Trophoblast cell (in vitro differentiated cells and primary cell): ENCODE measurements at places on chromosomes 5 and 9.

DNA sequence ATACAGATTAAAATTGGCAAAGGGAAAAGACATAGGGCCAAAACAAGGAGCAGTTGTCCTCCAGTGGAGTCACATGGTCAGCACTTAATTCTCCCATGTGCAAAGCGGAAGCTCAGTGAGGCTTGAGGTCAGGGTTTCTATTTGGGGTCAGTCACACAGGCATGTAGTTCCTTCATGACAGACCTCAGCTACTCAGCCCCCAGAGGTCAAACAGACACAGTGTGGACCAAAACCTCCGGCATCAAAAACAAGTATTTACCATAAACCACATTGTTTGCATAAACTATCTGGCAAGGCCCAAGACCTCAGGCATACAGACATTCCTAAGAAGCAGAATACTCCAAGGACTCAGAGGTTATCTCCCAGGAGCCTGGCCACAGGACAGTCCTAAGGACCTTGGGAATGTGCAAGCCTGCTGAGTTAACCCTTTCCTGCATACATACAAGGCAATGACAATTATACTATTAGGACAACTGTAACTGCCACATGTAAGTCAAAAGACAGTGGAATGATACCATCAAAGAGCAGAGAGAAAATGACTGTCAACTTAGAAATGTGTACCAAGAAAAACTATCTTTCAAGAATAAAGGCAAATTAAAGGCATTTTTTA lies 28.7 kb upstream of the FNIP1 start:
- no peak for DNase-seq

DNA sequence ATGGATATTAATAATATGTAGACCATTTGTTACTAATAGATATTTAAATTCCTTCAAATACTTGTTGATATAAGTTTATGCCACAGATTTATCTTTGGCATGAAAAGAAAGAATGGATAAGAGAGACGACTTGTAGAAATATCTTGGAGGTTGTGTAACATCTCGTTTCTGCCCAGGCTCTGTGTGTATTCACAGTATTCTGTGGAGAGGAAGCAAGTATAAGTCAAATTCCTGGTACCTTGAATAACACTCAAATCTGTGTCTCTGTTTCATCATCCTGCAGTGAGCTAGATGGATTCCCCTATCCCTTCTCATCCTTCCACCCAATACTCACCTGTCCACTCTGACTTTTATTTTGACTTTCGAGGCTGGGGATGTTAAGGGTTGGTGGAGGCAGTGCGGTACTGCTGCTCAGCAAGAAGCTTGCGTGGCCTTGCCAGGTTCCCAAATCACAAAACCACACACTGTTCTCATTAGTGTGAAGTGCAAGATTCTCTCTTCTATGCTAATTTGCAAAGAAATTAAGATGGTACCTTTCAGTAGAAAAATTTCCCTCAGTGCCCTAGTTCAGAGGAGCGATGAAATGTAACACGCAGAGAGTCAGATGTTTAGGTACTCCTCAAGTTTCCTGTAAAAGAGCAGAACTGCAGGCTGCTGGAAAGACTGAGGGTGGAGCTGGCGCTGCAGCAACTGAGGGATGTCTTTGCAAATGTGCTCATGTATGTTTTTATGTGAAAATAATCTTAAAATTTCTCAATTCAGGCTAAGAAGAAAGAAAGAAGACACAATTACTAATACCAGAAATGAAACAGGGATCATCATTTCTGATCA lies 42.6 kb upstream of the ANKRD18A start:
- DNase-seq, result no peak

DNA sequence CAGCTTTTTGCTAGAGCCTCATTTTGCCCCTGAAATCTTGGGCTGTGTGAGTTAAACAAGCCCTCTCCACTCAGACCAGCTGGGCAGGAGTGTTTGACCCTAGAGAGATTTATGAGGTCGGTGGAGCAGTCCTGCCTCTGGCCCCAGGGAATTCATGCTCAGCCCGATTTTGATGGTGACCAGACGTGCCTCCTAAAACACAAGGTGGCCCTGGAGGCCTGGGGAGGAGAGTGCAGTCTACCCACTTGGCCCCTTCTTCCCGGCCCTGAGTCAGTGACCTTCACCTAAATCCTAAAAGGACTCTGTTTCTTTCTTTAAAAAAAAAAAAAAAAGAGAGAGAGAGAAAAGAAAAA lies 86.6 kb upstream of the SAP30L start:
- no peak for DNase-seq

DNA sequence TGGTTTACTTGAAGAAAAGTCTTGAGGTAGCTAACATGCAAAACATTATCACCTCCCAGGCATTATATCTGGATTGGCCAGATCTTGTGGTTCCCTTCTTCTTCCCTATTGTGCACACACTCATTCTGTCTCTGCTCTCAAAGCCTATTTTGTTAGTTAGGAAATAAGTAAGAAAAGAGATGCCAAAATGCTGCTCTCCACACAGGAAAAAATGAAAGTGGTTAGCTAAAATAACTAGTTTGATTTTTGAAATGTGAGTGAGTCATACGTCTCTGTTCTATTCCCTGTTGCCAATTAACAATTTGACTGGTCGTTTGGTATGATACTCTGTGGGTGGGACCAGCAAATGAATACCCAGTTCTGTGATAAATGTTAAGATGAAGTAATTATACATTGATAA lies 28.1 kb downstream of the LMNB1 start:
- no peak for DNase-seq

DNA sequence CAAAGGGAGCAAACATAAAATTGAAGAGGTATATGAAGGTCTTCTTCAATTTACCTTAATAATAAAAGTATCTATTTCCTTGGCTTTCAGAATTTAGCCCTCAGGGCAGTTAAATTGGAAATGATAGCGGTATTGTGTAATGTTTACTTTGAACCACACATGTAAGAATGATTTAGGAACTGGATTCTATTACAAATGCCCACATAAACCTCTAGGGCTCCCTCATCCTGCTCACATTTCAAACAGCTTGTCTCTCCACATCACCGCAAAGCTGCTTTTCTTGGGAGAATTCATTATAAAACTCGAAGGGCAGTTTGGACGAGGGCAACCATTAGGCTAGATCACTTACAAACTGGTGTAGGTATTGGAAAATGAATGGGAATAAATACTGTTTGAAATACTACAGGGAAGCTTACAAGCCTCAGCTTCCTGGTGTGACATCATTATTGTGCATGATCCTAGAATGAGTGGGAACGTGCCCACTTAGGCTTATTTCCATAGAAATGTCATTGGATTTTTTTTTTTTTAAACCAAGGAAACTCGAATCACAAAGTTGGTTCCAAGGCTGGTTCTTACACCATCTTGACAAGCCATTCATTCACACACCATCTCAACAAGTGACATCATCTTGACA lies 47.3 kb downstream of the MTRR start:
- no peak for DNase-seq
